Cerebellar cortex (tissue), 1 donor: ENCODE measurements at places on chromosomes 12 and 14.

GRCh38 chr14:102774391-102775153, 2.7 kb upstream of the TRAF3 start:
- DNase-seq, result peak; percentile 90

- peak; percentile 10 for DNase-seq
Measured at GRCh38 chr12:106195621-106196027, 52.2 kb downstream of the CKAP4 start.

- no peak for DNase-seq
Measured at GRCh38 chr12:38744041-38744440, 161.3 kb downstream of the CPNE8 start.

GRCh38 chr12:58268069-58268468, 326.7 kb downstream of the ATP23 start:
- DNase-seq, result no peak

GRCh38 chr14:90645842-90646443, 170.3 kb downstream of the TTC7B start:
- DNase-seq, result no peak

GRCh38 chr14:101405171-101405883, 156.0 kb upstream of the DIO3 start:
- no peak for DNase-seq

DNA sequence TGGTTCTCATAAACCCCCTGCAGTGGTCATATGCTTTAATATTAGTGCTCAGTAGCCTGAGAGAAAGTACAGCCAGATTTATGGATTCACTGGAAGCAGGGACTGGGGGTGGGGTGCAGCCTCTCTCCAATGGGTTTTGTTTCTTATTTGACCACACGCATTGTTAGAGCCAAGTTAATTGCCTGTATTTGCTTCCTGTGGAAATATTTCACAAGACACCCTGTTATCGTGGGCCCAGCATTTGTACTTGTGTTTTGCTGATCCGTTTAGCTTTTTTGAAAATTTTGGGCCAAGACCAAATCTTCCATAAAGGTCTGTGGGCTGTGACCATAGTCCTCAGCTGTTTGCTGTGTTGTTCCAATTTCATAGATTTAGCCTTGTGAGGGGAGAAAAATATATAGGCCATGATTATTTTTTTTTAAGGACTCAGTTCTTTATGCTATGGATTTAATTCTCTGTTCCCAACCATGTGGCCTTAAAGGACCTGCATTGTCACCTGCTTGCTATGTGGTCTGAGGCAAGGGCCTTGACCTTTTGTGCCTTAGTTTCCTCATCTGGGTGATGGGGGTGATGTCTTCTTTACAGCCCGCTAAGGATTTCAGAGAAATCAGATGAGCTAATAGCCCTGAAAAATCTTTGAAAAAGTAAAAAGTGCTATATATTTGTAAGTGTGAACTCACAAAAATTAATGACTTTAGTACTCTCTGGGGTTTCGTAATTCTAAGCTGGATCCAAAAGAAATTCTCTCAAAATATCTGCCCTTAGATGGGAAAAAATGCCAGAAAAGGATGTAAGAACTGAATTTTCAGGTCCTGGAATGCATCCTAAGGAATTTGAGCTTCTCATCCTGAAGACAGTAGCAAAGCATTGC, 370.2 kb downstream of the DPF3 start:
- DNase-seq, result no peak

DNA sequence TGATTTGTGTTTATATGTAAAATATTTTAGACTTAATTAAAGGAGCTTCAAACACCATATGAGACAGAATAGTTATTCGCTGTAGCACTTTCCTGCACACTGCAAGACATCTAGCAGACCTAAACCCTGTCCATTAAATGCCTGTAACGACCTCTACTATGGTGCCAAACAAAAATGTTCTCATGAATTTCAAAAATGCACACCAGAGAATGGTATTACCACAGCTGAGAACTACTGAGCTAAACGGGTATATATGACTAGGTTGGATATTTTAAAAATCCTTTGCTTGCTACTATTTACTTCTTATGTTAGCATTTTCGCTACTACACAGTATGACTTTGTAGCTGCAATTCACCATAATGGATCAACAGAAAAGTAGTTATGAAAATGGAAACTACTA, 34.8 kb downstream of the SPPL3 start:
- DNase-seq, result no peak

DNA sequence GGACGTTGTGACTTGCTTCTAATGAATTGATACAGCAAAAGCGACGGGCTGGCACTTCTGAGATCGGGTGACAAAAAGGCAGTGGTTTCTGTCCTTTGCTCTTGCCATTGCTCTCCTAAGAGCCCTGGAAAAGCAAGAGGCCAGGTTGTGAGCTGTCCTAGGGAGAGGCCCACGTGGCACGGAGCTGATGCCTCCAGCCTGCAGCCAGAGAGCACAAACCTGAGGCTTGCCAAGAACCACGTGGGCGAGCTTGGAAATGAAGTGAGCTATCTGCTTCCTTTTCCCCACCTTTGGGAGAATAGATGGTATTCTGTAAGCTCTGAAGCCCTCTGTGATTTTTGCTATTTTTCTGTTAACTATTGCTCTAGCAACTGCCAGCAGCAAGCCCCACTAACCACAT, 26.4 kb upstream of the NOS1 start:
- DNase-seq, result peak; percentile 85

GRCh38 chr12:130016986-130017385, 113.2 kb upstream of the TMEM132D start:
- no peak for DNase-seq

- DNase-seq, result no peak
Measured at GRCh38 chr12:53200458-53201176, 6.4 kb downstream of the ITGB7 start.

GRCh38 chr12:18747895-18748294, 10.0 kb downstream of the CAPZA3 start:
- no peak for DNase-seq

DNA sequence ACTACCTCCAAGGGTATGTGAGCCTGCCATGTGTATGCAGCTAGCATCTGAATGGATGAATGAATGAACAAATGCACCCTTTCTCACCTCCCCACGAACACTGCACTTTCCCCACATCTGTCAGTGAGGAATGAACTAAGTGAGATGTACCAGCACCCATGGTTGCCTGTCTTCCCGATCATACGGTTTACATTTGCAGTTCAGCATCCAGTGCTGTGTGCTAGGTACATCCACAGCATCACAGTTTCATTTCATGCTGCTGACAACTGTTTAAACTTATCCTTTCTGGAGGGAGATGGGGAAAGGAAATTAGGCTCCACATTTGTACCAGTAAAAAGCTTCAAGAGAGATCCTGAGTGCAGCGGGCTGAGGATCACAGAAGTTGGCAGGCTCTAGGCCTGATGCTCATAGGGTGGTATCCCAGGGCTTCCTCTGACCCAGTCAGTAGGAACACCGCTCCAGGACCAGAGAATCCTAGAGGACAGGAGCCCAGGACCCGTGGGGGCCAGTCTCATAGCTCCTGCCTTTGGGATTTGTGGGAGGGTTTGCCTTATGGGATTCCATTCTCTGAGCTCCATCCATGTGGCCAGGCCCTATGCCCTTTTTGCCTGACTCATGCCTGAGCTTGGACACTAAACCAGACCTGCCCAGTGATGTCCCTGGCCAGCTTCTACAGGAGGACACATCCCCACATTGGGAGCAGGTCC, 294.5 kb downstream of the CACNA1C start:
- no peak for DNase-seq

- peak; percentile 50 for DNase-seq
Measured at GRCh38 chr12:89883630-89884389, 175.2 kb upstream of the ATP2B1 start.
